ENCODE measurements at places on chromosomes 5 and 9. TPM values are rescaled to one million over a fixed set of nuclear protein-coding genes. Genes with fewer than 3 reads are reported as not detected.
A peak's percentile ranks its signal among the peaks of the same experiment; 100 is the strongest.

The SLC34A3 gene
- not detected for total RNA-seq

The DMRT3 gene
- total RNA-seq: not detected

The CNTFR gene
- total RNA-seq: 9.8 TPM

The PCDHA5 gene
- 8.2 TPM for total RNA-seq

The CNTNAP3B gene
- total RNA-seq: 35.9 TPM

The RASGRF2 gene
- total RNA-seq: 12.2 TPM

The TMEM215 gene
- 0.82 TPM for total RNA-seq

The MLLT3 gene
- 125 TPM for total RNA-seq

The PRSS3 gene
- total RNA-seq: 1.2 TPM

The SPINK1 gene
- not detected for total RNA-seq

The CATSPER3 gene
- 0.82 TPM for total RNA-seq

The PCDH12 gene
- 2.4 TPM for total RNA-seq

GRCh38 chr5:170265522-170265921 is 32.1 kb downstream of the LCP2 start:
- peak; percentile 28 for DNase-seq

DNA sequence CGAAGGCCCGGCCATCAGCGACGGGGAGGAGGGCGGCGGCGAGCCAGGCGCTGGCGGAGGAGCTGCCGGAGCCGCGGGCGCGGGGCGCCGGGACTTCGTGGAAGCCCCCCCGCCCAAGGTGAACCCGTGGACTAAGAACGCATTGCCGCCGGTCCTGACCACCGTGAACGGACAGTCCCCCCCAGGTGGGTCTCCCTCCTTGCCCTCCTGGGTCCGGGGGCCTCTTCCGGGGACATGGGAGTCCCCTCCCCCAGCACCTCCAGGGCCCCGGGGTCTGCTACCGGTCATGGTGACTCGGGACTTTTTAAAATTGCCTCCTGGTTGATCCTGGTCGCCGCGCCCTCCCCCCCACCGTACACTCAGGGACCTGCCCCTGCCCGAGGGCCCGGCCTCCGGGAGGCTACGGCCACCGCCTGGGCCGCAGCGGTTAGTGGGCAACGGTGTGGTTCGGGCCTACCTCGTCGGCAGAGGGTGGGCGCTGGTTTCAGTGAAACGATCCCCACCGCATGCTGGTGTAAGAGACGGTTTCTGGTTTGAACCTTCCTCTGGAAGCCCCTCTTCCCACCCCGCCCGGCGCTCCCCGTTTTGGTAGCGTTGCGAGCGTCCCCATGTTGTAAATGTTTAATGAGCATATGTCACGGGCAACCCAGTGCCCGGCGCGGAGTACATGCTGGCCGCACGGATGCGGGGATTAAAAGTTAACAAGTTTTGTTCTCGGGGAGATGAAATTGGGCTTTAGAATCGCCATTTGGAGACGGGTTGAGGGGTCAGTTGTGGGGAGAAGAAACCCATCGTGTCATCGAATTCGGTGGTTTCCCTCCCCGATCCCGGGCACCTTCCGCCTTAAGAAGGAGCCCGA is 1.1 kb downstream of the LARP1 start:
- peak; percentile 53 for DNase-seq

- no peak for DNase-seq
Measured at GRCh38 chr5:146284016-146284415, 54.6 kb upstream of the POU4F3 start.

DNA sequence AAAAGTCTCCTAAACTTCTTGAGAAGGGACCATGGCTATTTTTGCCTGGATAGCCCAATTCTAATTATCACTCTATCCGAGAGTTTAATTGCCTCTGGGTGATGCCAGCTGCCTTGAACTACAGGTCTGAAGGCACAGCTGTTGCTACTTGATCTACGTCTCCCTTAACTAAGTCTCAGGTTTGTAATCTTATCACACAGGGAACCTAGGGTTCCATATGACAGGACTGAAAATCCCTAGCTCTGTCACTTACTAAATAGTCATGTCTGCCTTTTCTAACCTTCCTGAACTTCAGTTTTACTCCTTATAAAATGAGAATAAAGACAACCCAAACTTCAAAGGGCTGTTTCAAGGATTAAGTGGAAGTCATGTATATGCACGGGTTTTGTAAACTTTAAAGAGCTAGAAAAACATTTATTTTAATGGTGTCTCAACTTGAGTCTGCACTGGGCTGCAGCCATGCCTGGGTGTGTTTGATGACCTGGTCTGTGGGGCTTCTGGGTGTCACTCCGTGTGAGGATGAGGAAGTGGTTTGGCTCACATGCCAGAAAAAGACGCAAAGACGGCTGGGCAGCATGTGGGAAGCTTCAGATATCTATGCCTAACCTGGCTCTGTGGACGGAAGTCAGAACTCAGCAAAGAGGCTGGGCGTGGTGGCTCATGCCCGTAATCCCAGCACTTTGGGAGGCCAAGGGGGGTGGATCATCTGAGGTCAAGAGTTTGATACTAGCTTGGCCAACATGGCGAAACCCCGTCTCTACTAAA is 129.3 kb upstream of the SLC44A1 start:
- DNase-seq: no peak

GRCh38 chr9:119905724-119906123 is 536.5 kb upstream of the BRINP1 start:
- DNase-seq: no peak

GRCh38 chr5:136046246-136046645 is 17.5 kb downstream of the TGFBI start:
- DNase-seq: no peak

DNA sequence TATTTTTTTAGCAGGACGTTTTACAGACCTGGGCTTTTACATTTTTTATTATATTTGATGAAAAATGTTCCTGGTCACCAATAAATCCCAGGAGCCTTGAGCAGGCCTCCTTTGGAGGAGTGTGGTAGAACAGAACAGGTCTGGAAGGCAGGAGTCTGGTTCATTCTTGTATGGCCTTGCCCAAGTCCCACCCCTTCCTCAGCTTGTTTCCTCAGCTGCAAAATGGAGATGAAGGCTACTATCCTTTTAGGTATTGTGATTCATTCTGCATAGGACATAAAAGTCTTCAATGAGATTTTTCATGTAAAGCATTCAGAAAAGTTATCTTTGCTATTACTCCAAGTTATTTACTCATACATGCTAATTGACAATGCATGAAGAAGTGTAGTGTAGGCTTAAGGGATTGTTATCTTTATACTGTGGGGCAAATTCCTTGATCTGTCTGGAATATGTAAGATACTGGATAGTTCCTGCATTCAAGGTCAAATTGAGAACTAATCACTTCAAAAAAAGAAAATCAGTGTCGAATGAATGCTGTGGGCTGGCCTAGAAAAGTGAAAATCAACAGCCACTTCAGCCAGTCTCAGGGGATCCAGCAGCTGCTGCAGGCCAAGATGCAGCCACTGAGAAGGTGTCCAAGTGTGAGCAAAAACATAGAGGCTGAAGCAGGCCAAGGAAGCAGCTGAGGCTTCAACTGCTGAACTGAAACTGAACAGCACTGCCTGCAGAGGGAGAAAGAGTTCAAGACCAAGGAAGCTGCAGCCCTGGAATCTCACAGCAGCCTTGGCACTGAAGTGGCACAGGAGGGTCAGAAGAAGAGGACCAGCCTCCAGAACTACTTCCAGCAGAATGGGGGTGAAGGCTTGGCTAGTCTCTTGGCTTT is 15.5 kb upstream of the SLC36A3 start:
- DNase-seq: no peak

DNA sequence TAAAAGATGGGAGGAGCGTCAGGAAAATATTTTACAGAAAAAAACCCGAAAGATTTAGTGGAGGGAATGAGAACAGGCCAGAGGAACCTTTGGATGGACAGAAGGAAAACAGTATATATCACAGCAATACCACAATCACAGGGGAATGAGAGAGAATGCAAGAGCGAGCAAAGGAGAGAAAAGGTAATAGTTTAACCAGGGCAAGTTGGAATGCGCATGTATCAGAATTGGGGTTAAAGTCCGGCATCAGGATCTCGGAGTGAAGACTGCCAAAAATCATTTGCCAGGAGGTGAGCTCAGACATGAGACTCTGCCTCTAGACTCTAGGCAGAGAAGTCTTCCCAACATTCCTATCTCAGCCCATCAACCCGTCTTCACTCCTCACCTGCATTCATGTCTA is 36.8 kb downstream of the PCDHGC5 start:
- no peak for DNase-seq

GRCh38 chr9:111582888-111583287 is 16.6 kb downstream of the PTGR1 start:
- DNase-seq: no peak

DNA sequence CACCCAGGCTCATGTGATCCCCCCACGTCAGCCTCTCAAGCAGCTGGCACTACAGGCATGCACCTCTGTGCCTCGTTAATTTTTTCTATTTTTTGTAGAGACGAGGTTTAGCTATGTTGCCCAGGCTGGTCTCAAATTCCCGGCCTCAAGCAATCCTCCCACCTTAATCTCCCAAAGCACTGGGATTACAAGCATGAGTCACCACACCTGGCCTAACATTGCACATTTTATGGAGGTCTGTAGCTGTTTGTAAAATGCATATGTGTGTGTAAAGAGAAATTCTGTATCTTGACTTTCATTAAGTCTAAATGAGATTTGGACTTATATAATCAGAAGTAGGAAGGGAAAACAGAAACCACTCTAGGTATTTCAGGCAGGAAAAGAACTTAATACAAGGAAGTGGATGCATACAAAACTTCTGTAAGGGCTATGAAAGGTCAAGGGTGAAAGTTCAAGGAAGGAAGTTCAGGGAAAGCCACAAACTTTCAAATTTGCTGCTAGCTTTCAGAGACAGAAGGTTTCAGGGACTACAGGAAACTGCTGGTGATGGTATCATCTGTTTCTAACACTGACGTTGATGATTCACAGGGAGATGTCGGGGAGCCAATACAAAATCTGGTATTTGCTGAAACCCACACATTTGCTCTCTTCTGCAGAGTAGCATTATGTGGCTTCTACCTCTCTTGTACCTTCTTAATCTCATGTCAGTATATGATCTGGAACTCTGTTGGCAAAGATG is 209.4 kb downstream of the PIK3R1 start:
- DNase-seq: no peak

DNA sequence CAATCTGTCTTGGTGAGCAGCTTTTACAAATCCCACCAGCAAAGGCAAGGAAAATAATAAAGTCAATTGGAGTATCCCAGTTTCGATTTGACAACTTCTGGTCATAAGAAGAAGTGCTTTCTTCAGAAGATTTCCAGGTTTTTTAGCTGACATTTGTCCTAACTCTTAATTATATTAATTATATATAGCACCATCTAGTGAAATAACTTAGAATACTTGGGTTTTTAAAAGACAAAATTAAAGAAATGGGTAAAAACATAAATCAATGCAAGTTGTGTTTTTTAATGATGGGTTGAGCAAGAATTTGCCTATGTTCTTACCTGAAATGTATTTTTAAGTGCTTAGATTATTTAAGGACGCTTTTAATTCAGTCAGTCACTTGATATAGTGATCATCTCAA is 421.8 kb downstream of the ACTL7B start:
- no peak for DNase-seq

DNA sequence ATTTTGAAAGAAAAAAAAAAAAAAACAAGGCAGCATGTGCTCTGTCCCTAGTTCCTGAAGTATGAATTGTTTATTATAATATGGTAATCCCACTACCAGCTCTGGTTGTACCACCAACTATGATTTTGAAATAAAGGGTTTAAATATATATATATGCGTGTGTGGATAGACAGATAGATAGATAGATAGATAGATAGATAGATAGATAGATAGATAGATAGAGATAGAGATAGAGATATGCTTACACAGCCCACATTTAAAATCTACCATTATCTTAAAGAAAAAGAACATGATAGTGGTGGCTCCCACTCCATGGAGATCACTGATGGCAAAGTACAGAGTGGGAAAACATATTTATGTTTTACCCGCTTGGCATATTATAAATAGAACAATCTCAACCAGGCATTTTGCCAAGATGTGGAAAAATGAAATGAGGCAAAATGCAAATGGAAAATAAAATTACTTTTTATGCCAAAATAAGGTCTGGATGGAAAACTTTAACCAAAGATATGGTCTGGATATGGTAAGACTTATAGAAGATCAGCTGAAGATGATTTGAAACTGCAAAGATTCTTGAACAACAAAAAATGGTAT is 170.0 kb downstream of the ARL15 start:
- no peak for DNase-seq

DNA sequence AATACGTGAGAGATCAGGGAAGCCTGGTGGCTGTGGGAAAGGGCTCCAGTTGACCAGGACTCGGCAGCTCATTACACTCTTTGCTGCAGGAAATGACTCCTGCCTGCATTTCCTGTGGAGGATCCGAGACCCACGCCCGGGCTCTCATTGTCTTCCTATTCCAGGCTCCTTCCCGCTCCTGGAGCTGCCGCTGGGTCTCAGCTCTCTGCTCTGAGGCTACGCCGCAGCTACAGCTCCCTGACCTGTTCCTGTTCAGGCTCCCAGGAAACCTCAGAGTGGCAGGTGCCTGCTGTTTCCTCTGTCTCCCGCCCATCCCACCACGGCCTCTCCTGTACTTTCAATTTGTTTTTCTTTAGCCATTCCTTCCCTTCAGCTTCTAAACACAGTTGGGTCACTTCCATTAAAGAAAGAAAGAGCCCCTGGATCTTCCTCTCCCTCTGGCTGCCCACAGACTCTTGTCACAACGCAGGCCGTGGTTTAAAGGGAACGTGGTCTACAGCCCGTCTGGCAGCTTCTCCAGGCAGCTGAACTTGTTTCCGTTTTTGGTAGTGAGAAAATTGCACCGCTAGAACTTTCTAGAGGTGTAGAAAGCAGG is 71.5 kb downstream of the IL6ST start:
- DNase-seq: peak; percentile 6

DNA sequence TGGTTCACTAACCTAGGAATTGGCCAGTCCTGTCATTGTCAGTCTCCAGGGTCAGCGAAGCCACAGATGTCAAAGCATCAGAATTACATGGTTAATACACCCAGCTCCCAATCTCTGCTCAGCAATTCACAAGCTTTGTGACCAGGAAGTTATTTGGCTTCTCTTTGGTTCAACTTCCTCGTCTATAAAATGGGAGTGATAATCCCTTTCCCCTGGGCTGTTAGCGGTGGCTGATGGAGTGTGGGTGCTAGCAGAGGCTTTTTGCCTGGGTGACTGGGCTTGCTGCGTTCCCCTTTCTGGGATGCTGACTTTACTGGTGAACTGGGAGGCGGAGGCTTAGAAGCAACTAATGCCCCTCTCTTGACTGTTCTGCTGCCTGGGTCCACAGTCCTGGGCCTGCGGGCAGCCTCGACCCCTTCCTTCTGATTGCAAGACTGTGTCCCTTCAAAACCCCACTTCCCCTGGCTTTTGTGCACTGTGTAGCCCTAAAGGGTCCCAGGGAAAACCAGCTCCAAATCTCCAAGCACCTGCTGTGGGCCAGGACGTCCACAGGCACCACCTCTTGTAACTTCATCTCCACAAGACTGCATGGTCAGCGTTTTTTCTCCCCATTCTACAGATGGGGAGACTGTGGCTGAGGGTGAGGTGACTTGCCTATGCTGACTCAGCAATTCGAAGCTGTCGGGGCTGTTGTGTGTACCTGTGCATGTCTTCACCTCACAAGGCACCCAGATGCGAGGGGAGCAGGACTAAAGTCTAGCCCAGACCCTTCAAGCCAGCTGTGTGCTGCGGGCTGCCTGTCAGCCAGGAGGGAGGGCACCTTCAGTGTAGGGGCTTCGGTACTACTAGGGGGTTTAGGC is 45.2 kb upstream of the NEURL1B start:
- no peak for DNase-seq

- no peak for DNase-seq
Measured at GRCh38 chr5:179607160-179607931, 16.1 kb downstream of the HNRNPH1 start.

GRCh38 chr5:133927300-133928180 is 40.9 kb downstream of the C5orf15 start:
- DNase-seq: no peak

- no peak for DNase-seq
Measured at GRCh38 chr5:18970000-18970399, 1018.0 kb downstream of the CDH18 start.

- no peak for DNase-seq
Measured at GRCh38 chr5:141392429-141393198, at the start of gene PCDHGA8. TSS of gene PCDHGA8 (plus strand) at chr5:141392633. CDS start at chr5:141392814, 181 bp downstream.

Measured in frontal cortex (tissue), 4 donors.